ENCODE measurements at places on chromosomes 12 and 14.

GRCh38 chr14:47833011-47833410, 157.6 kb upstream of the MDGA2 start:
- DNase-seq = peak; percentile 19

GRCh38 chr12:118183155-118183554, 47.2 kb downstream of the PEBP1 start:
- no peak for DNase-seq

DNA sequence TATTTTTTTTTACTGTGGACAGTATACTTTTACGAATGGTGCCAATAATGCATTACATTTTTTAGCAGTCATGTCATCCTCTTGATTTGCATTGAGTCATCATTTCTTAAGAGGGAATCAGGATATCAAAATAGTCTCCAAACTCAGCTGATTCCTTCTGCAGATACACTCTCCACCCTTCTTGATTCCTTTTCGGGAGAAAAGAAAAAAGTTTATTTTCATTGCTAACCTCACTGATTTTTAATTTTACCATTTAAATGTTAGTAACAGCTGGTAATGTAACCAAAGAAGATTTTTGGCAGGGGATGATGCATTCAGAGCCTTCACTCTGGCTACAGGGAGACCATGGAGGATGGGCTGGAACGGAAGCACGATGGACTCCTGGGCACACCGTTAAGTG, 47.5 kb downstream of the MRPL42 start:
- no peak for DNase-seq

- DNase-seq = no peak
Observed at GRCh38 chr14:105199093-105199492, 18.0 kb upstream of the NUDT14 start.

DNA sequence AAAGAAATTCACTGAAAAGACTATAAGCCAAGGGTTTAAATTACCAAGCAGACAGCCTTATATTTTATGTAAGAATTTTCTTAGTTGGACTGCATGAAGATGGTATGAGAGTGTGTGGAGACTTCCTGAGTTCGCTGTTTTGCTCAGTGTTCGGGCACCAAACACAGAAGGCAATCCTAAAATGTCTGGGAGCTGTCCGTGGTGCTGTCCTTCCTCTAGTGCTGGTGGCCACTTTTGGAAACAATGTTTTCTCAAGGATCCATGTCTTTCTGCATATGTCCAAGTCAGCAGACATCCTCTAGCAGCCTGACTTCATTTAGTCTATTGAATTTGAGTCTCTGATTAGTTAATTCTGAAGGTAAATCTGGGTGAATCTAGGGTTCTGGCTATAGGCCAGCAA, 135.8 kb downstream of the SLC8A3 start:
- DNase-seq = peak; percentile 59

- no peak for DNase-seq
Observed at GRCh38 chr12:41409628-41410027, 221.5 kb downstream of the PDZRN4 start.

DNA sequence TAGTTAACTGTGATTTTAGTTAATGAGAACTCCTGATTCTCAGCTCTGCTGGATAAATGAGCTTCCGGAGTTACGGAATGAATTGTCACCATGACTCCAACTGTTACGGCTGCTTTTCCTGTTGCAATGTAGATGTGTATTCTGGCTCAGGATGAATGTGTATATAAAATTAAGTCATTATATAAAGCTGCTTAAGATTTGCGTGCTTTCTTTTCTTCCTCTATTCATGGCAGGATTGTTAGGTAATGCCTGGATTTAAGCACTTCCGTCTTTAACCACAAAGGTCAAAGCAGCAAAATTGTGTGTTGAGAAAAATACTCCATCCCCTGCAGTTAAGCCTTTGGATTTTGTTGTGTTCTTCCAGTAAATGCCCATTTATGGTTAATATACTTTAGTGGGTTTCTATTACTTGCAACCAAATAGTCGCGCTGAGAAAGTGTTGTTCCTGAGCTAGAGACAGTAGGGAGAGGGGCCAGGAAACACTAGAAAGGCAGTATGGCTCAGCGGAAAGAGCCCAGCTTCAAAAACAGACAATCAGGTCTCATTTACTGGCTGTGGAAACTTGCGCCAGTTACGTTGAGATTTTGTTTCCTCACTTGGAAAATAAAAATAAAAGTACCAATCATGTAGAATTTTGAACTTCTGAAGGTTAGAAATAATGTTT, 9.4 kb upstream of the CCDC175 start:
- no peak for DNase-seq

GRCh38 chr14:39988939-39989338, 556.7 kb upstream of the FBXO33 start:
- DNase-seq = peak; percentile 67

DNA sequence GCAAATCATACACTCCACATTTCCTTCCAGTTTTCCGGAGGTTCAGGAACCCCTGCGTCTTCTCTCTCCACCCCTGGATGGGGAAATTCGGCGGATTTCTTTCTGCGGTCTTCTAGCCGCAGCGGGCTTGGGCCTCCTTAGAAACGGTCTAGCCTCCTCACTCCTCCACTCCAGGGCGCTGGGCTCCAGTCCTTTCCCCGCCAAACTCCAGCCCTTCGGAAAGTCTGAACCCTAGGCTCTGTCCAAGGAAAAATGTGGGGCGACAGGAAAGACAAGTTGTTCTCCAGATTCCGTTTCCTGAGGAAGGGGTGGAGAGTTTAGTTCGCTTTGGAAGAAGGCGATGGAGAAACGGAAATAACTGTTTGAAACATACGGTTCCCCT, 1.4 kb upstream of the HOXC10 start:
- no peak for DNase-seq

- no peak for DNase-seq
Observed at GRCh38 chr14:105107351-105107750, 42.1 kb upstream of the GPR132 start.

DNA sequence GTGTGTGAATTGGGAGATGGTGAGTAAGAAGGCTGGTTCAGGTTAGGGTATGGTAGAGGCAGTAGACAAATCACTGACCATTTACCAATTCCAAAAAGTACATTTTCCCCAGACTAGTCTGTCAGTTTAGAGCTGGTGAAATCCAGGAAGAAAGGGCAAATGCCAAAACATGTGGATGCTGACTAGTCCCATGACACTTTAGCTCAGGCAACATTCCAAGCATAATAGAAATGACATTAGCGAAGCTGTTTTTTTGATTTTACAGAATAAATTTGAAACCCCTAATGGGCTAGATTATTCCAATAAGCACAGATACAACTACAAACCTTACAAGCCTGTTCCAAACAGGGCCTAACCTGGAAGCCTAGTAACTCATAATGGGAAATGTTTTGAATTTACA, 884.2 kb downstream of the FLRT2 start:
- no peak for DNase-seq

DNA sequence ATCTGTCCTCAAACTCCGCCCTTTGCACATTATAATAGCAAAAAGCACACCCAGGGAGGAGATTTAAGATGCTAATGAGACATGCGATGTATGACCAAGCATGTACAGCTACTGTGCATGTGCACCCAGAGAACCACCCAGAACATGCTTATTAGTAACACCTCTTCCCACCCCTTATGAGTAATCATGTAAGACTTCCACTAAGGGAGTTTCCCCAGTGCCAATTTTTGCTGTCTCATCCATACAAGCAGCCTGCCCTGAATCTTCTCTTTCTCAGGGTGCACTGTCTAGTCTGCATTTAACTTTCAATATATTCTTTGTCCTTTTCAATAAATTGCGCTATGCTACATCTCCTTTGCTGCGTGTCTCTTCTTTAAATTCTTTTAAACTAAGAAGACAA, 830.0 kb upstream of the NOVA1 start:
- no peak for DNase-seq

DNA sequence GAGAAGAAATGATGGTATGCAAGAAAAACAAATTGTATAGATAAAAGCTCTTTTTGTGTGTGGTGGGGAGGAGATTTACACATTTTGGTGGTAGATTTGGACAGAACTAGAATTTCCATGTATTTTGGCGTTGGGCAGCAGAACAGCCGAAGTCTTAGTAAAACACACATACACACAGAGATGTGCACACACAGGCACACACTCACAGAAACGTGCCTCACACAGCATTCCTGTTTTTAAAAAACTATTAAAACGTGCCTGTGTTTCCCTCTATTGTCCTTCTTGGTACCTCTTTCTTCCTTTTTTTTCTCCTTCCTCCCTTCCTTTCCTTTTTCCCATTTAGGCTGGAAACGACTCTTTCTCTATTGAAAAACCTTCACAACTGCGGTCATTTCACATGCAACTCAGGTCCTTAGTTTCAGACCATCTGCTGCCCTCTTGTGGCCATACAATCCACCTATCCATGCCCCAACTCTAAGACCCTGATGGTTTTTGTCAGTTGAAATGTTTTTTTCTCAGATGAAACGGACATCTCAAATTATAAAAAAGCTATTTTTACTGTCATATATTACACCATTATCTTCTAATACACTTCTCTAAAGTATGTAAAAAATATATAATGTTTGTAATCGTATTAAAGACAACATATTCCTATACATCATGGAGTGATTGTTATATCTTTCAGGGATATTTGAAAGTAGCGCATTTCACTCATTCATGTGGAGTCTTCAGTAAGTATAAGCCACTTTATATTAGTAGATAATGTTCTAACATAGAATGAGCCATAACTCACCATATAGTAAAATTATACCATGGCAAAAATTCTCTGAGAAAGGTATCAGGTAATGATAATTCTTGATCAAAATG, 386.7 kb upstream of the NOVA1 start:
- peak; percentile 70 for DNase-seq

GRCh38 chr14:75514673-75515628, 7.3 kb upstream of the BATF start:
- no peak for DNase-seq

GRCh38 chr12:90321369-90321768, 612.7 kb upstream of the ATP2B1 start:
- DNase-seq = no peak

DNA sequence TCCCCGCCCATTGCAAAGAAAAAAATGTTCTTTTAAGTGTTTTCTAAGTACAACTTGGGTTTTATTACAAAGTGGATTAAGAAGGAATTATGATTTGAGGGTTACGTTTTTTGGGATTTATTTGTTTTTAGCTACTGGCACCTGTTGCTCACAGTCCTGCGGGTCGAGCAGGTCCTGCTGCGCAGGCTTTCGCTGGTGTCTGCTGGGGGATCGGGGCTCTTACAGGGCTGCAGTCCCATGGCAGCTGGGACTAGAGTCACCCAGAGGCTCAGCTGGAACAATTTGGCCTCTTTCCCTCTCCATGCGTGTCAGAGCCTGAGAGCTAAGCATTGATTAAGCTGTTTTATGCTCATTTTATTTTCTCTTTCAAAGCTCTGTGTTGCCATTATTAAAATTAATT, 55.6 kb upstream of the DYNC1H1 start:
- no peak for DNase-seq

- DNase-seq = no peak
Observed at GRCh38 chr14:24395609-24396582, 2.9 kb upstream of the NYNRIN start.

- no peak for DNase-seq
Observed at GRCh38 chr14:94562022-94562421, 780 bp downstream of the SERPINA4 start.

- DNase-seq = no peak
Observed at GRCh38 chr12:87930627-87931026, 98.6 kb downstream of the C12orf50 start.

- no peak for DNase-seq
Observed at GRCh38 chr12:24909667-24910066, 39.2 kb downstream of the BCAT1 start.

- no peak for DNase-seq
Observed at GRCh38 chr12:92145481-92145730, 240 bp downstream of the BTG1 start.

DNA sequence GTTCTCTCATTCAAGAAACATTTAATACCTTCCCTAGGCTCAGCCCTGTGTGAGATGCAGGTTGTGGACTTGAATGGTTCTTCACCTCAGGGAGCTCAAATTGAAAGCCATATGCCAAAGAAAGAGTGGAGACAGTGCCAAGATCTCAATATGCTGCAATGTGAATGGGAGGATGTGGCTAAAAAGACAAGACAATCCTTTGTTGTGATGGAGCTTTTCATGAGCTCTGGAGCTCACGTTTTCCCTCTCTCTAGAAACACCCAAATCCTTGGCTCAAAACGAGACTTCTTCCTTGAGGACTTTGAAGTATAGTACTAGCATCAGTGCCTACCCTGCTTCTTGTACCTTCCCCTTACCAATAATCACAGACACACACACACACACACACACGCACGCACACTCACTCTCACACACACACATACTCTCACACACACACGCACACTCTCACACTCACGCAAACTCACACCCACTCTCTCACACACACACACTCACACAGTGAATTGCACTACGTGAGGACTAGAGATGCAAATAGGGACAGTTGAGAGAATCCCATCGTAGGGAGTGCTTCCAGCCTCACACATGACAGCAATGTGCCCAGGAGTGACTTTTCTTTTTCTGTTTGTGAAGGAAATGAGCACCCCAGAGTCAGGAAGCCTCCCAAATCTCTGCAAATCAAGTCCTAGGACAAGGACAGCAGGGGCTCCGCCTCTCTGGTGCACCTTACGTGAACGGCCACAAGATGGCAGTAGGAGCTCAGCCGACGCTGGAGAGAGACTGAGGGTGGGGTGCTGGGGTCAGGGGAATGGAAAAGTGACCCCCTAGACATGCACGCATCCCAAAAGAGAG, 231.4 kb downstream of the PCNX1 start:
- DNase-seq = no peak

- no peak for DNase-seq
Observed at GRCh38 chr14:34971381-34971780, 11.4 kb upstream of the SRP54 start.

GRCh38 chr12:40152783-40153383, 47.0 kb upstream of the SLC2A13 start:
- peak; percentile 58 for DNase-seq

DNA sequence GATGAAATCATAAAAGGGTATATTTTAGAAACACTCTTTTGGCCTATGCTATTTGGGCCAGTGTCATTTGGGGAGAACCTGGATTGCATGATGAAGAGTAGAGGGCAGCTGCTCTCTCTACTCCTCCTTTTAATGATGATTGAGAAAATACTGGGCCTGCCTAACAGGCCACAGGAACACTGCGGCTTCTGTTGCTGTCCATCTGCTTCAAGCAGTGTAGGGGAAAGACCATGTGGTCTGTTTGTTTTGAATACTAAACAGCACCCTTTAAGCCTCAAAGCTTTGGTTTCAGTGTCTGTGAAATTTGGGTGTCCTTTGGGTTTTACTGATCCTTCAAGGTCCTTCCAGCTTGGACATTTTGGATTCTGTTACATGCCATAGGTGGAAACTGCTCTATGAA, 78.0 kb downstream of the TTC6 start:
- DNase-seq = no peak

DNA sequence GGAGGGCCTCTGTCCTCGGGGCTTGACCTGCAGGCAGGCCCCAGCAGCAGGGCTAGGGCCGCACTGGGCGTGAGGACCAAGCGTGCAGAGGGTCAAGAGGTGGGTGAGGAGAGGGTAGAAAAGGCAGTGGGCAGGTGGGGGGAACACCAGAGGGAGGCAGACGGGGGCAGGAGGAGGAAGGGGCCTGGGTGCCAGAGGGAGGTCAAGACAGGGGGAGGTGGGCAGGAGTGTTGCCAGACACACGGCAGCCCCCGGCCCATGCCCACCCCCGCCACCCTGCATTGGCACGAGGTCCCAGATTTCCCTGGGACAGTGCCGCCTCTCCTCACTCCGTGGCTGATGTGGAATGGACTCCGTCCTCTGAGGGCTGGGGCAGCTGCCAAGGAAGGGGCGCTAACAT, 8.2 kb downstream of the TMEM121 start:
- DNase-seq = no peak

GRCh38 chr12:131266591-131267467, 313.1 kb downstream of the ADGRD1 start:
- no peak for DNase-seq

GRCh38 chr12:97716356-97716755, 253.8 kb downstream of the RMST start:
- no peak for DNase-seq

- DNase-seq = no peak
Observed at GRCh38 chr12:97288531-97288930, 174.1 kb upstream of the RMST start.
